Stimulated activated CD8-positive, alpha-beta memory T cell treated with anti-CD3 and anti-CD28 coated beads, Interleukin-4, amount 100 ng/mL, for 4 hours (primary cell): ENCODE measurements at places on chromosomes 16 and 17.
A peak's percentile ranks its signal among the peaks of the same experiment; 100 is the strongest.

- DNase-seq: no peak
These were observed 138.6 kb upstream of the SDK2 start for GRCh38 chr17:73782641-73783381.

- no peak for DNase-seq
These were observed 701 bp upstream of the MRC2 start for GRCh38 chr17:62626719-62627218.

GRCh38 chr17:74864866-74865395 lies 5.2 kb upstream of the GRIN2C start:
- DNase-seq: peak; percentile 54

DNA sequence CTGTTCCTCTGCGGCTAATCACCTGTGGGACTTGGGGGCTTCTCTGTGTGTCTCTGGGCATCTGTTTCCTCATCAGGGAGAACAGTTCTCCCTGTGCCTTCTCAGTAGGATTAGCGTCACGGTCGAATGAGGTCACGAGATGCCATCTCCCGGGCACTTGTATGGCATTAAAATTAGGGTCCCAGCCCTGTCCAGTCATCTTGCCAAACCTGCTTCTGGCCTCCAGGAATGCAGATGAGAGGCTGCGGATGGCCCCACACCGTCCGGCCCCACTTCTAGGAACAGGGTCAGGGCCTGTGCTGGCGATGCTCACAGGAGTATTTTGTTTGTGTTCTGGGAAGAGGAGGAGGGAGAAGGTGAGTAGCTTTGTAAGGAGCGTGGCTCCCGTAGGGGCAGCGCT lies 58.5 kb downstream of the OR1D5 start:
- no peak for DNase-seq

DNA sequence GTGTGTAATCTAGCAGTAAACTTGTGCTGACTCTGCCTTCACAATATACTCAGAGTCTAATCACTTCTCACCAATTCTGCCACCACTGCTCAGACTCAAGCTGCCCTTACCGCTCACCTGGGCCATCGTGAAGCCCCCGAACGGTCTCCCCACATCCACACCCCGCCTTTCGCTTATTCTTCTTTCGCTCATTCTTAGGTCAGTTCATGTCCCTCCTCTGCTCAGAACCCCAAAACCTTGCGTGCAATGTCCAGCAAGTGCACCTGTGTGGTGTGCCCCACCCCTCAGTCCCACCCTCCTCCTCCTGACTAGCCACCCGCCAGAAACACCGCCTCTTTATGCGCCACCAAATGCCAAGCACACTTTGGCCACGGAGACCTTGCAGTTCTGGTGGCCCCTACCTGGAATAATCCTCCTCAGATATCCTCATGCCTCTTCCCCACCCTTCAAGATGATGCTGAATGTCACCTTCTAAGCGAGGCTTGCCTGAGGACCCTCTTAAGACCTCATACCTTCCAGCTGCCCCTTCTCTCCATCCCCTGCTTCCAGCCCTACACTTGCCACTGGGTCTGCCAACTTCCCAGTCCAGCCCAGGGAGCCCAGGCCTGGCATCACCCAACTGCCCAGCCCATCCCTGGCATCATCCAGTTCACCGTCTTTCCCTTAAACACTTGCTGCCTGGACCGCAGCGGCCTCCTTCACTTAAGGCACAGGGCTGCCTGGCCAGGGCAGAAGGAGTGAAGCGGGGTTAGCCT lies 34.3 kb upstream of the RBFOX3 start:
- no peak for DNase-seq

DNA sequence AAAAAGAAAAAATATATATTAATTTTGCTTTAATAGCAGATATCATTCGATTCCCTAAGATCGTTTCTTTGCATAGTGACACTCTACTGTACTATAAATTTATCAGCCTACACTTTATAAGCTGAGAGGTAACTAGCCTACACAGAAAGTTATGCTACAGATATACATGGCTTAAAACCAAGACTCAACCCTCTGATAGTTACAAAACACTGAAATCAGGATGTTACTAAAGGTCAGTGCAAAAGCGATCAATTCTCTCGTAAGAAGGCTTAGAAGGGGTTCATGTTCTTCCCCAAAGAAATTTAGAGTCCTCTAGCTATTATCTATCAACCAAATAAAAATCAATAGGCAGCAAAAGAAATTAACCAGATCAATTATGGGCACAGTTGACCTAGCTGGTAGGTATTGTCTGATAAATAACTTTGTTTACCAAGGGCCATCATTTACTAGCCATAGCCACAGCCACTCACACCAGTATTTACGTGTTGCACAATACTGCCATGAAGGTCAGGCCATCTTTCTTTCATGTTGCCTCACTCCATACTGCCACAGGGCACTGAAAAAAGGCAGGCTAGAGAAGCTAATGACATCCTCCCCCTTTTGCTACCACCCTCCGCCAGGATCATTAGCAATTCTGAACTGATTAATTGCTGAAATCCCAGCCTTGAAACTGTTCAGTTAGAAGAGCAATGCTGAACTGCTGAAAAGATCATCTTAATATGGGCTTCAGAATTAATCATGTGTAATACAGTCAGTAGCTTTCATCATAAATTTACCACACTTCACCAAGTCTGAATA lies 43.7 kb downstream of the RND2 start:
- DNase-seq: no peak

GRCh38 chr16:26247063-26247462 lies 555.3 kb downstream of the HS3ST4 start:
- no peak for DNase-seq

DNA sequence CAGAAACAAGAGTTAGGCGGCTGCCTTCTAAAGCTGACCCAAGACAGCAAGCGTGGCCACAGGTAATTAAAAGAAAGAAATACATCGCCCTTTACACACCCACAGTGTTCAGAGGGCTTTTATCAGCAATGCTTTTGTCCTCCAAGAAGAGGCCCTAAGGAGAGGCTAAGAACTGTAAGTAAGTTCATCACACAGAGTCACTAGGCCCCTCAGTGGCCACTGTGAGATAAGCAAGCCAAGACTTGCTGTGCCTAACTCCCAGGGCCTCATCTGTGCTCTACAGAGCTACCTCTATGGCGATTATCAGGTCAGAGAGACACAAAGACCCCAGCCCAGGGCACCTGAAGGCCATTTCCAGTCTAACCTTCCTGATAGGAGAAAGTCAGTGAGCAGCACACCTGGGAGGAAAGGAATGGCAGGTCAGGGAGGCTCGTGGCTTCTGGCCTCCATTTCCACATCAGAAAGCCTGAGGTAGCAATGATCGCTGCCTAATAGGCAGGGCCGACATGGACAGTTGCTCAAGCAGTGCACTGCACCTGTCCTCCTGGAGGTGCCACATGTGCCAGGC lies 545.2 kb upstream of the CDH11 start:
- no peak for DNase-seq

DNA sequence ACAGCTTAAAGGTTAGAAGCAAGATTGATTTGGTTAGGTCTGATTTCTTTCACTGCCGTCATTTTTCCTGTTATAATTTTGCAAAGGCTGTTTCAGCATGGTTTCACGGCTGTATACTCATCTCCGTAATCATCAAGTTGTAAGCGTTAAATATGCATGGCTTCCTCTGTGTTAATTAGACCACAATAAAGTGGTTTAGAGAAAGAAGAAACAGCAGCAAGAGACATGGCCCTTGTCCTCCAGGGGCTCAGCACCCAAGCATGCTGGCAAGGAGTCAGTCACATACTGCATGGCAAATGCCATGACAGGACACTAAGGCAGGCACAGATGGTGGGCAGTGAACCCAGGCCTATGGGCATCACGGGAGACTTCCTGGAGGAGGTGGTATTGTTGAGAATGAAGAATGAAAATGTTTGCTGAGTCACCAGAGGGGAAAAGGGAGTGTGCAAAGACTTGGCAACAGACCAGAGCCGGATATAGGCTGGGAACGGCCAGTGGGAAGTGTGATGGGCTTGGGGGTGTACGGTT lies 61.4 kb upstream of the PLCG2 start:
- no peak for DNase-seq

GRCh38 chr16:22192261-22193062 lies 13.6 kb upstream of the EEF2K start:
- DNase-seq: peak; percentile 41

DNA sequence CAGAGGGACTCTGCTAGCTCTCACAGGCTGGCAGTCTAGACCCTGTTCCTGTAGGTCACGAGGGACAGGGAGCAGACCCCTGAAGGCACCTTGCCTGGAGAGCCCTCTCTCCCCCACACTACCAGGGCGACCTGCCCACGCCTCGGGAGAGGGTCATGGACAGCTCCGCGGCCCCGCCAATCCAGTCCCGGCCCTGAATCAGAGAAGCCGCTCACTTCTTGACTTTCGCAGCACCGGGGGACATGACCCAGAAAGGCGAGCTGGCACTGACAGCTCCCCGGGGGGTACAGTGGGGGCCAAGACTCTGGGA lies 5.1 kb downstream of the KIFC3 start:
- no peak for DNase-seq

DNA sequence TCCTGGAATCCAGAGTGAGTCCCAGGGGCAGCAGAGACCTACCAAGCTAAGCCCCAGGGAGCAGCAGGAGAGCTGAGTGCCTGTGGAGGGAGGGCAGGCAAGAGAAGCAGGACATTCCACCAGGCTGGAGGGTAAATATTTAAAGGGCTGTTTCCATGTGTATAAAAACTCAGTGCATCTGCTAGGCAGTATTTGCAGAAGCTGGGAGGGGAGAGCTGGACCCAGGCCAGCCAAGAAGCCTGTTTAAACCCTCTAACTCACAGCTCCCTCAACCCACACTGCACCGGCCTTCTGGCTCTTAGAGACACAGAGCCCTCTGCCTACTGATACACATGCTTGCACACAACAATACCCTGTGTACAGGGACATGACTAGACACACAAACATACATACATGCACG lies 22.5 kb upstream of the TMEM132E start:
- no peak for DNase-seq
